ENCODE measurements at places on chromosomes 2 and 18. TPM values are rescaled to one million over a fixed set of nuclear protein-coding genes. Genes with fewer than 3 reads are reported as not detected.

The SPC25 gene
- total RNA-seq = 1.1 TPM

The PAX3 gene
- not detected for total RNA-seq

The ANKRD30B gene
- 0.74 TPM for total RNA-seq

The FEV gene
- total RNA-seq = 0.69 TPM

The DNER gene
- 0.32 TPM for total RNA-seq

The ADAM23 gene
- 0.72 TPM for total RNA-seq

The ARHGAP15 gene
- 0.69 TPM for total RNA-seq

The MAP3K19 gene
- total RNA-seq = not detected

The PLEKHM3 gene
- total RNA-seq = 5.5 TPM

The CYBRD1 gene
- 19.4 TPM for total RNA-seq

The TSPYL6 gene
- total RNA-seq = not detected

The UGT1A3 gene
- total RNA-seq = not detected

The PKP4 gene
- total RNA-seq = 27.9 TPM

The GALNT13 gene
- 0.24 TPM for total RNA-seq

The SP9 gene
- total RNA-seq = not detected

The RPRM gene
- total RNA-seq = not detected

The BOLA3 gene
- 13.9 TPM for total RNA-seq
